Endothelial cell (in vitro differentiated cells): ENCODE measurements at places on chromosomes 6 and 20.

DNA sequence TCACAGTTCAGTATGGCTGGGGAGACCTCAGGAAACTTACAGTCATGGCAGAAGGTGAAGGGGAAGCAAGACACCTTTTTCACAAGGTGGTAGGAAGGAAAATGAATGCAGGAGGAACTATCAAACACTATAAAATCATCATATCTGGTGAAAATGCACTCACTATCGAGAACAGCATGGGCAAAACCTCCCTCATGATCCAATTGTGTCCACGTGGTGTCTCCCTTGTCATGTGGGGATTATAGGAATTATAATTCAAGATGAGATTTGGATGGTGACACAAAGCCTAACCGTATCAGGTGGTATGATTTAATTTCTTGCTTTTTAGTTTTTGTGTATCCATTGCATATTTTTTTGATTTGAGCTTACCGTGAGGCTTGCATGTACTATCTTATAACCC is 133.2 kb upstream of the SYNCRIP start:
- DNase-seq: no peak

DNA sequence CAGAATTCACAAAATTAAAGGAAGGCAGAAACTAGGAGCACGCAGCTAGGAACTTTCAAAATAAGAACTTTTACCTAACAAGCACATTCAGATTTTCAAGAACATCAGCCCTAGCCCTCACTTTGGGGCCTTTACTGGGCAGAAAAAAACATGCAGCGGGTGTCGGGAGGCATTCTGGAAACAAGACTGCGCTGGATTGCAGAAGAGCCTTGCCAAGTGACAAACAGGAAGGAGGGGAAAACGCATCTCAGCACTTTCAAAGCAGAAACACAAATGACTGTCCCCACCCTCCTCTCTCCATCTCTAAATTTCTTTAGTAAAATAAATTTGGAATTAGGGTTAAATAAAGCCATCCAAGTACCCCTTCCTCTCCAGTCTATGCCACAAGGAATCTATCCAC is 74.6 kb upstream of the RREB1 start:
- DNase-seq: no peak

DNA sequence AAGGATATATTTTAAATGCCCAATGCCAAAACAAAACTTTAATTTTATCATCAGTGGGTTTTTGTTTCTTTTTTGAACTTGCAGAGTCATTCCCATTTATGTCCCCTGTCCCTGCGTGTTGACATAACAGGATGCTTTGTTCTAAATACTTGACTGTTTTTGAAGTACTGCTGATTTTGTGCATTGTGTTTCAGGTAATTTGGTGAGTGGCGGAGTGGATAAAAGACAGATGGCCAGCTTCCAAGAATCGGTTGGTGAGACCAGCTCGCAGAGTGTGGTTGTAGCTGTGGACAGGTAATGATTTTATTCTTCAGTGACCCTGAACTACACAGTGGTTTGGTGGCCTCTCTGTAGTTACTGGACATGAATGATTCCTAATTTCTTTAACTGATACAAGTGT is 50.5 kb upstream of the CSE1L start:
- DNase-seq: no peak

GRCh38 chr6:167479901-167480648 is 155.2 kb downstream of the TTLL2 start:
- DNase-seq: no peak

GRCh38 chr6:136968837-136969236 is 46.7 kb downstream of the SLC35D3 start:
- DNase-seq: no peak
